ENCODE measurements at places on chromosomes 2 and 18.
A peak's percentile ranks its signal among the peaks of the same experiment; 100 is the strongest.

- DNase-seq, result no peak
Observed at GRCh38 chr18:50750546-50750945, 69.3 kb downstream of the MRO start.

- DNase-seq, result no peak
Observed at GRCh38 chr2:9416962-9417316, 6.4 kb downstream of the ITGB1BP1 start.

GRCh38 chr18:3093624-3094337 is 80.8 kb upstream of the LPIN2 start:
- DNase-seq, result no peak

DNA sequence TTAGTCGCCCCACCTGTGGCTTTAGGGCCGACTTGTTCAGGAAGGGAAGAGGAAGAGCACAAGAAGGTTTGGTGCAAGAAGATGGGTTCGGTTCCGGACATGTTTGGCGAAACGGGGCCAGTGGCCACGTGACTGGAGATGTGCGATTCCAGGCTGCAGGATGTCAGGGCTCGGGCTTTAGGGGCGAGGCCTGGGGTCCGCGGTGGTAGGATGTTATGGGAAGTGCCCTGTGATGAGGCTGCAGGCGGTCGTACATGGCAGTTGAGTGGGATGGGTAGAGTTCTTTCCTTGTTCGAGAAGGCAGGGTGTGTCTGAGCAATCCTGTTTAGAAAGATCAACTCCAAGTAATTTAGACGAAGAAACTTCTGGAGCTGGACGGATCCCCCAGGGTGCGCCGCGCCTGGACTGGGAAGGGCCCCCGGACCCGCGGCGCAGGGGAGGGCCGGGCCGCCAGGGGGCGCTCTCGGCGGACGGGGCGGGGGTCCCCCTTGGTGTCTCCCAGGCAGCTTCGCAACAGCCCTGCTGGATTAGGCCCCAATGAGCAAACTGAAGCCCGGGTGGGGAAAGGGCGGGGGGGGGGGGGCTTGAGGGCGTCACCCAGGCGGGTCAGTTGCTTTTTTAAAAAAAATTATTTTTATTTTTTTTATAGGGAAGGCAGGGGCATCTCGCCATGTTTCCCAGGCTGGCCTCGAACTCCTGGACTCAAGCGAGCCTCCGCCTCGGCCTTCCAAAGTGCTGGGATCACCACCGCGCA is 17.2 kb upstream of the SDC1 start:
- DNase-seq, result no peak

DNA sequence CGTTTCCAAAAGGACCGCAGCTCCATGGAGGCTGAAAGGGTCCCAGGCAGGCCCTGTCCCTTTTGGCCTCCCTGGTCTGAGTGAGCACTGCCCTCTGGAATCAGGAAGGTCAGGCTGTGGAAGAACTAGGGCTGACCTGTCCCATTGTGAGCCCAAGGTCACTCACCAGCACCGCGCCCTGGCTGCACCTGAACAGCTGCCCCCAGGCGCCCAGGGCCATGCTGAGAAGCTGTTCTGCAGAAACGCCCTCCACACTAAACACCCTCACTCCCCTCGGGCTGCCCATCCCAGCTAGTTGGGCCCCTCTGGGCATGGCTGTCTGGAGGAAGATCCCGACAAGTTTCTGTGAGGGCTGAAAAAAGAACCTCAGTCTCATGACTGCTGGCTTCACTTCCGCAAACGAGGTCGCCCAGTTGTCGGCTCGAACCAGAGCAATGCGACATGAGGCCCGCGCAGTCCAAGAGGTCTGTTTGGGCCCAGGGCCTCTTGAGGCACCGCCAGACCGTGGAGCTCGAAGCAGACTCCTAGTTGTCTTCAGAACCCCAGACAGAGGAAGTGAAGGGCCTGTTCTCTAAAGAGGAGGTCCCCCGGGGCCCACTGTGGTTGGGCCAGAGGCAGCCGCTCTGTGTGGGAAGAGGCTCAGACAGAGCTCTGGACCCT is 64.4 kb downstream of the INPP5D start:
- peak; percentile 23 for DNase-seq

DNA sequence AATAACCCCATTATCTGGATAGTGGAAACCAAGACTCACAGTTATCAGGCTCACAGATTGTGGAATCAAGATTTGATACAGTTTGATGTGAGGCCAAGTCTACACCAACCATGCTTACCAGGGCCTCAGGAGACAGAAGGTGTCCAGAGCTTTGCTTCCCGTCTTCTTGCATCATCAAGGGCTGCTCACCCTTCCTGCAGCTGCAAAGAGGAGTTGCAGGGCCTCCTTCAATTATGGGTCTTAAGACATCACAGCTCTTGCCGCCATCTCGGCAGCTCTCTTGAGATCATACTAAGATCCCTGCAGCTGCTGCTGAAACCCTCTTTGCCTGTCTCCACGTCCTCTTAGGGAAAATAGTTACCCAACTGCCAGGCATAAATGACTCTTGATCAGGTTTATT is 176.0 kb downstream of the MGAT5 start:
- DNase-seq, result peak; percentile 41

DNA sequence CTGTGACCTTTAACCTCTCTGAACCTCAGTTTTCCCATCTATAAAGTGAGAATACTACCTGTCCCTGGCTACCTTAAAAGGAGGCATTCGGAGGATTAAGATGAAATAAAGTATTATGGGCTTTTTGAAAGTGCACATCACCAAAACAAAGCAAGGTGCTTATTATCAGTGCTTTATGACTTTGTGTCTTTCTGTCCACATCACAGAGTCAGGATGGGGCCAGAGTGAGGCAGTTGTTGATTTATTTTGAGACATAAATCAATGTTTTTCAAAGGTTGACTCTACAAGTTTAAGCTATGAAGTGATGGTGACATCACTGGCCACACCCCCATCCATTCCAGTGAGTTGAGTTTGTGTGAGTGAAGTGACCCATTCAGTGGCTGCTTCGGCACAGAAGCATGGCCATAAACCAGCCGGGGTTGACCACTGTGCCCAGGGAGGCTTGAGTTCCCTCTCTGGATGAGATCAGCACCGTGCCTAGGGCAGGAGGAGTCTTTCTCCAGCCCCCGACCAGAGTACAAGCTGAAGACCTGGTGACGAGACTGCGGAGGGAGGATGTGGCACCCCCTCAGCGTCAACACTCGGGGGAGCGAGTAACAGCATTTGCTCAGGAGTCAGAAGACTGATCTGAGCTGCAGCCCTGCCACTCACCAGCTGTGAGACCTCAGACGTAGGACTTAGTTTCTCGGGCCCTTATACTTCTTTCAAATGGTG is 89.0 kb upstream of the PPP1CB start:
- DNase-seq, result no peak

- no peak for DNase-seq
Observed at GRCh38 chr18:70271742-70272141, 17.1 kb upstream of the SOCS6 start.

GRCh38 chr2:173696274-173696673 is 268.9 kb downstream of the SP3 start:
- DNase-seq, result no peak

- no peak for DNase-seq
Observed at GRCh38 chr2:71791501-71792135, 338.3 kb downstream of the DYSF start.

- DNase-seq, result no peak
Observed at GRCh38 chr2:127517465-127517864, 8.8 kb downstream of the IWS1 start.

DNA sequence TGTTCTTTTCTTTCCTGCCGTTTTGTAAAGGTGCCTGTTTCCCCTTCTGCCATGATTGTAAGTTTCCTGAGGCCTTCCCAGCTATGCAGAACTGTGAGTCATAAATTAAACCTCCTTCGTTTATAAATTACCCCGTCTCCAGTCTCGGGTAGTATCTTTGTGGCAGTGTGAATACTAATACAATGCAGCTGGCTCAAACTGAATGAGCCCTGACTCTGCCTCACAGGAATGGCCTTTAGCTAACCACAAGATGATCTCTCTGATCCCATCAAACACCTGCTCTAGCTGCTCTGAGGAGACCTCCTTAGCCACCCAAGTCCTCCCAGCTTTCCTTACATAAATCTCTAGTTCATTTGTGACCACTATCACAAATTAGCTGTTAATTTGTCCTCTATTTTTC is 41.5 kb upstream of the CAB39 start:
- DNase-seq, result no peak

DNA sequence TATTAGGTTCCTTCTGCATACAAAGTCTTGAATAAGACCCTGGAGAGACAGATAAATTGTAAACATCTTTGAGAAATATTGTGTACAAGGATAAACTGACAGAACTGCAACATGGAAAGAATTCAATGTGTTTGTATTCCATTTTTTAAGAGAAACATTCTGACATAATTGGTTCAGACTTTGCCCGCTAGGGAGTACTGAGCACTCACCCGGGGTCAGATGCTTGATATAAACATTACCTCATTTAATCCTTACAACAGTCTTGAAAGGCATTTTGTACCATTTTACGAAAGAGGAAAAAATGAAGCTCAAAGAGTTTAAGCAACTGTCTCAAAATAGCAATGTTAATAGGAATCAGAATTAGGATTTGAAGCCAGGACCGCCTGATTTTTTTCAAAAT is 416.7 kb upstream of the CRIM1 start:
- no peak for DNase-seq

DNA sequence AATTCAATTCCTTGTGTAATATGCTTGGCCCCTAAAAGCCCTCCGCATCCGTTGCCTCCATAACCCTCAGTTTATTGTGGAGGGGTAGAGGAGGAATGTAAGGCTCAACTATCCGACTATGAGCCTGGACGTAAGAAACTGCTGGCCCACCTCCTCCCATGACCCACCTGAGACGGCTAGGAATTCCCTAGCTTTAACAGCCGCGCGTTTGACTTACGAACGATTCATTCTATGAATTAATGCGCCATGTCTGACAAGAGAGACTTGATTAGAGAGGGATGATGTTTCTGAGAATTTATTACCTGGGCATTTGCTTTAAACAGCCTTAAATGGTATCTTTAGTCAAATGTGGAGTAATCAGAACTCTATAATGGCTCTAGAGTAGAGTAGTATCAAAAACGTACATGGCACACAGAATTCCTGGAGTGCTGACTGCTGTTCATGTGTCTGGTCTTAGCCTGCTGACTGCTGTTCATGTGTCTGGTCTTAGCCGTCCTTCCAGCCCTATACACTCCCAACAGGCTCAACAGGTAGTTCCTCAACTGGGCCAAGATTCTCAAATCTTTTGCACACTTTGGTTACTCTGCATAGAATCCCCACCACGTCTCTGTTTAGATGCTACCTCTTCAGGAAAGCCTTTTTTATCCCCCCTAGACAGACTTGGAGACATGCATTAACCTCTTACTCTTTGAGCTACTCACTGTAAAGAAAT is 899 bp upstream of the GFPT1 start:
- no peak for DNase-seq

GRCh38 chr2:85921659-85922058 is 32.9 kb upstream of the ST3GAL5 start:
- DNase-seq, result no peak

- no peak for DNase-seq
Observed at GRCh38 chr18:28972333-28972907, 795.5 kb upstream of the CDH2 start.

DNA sequence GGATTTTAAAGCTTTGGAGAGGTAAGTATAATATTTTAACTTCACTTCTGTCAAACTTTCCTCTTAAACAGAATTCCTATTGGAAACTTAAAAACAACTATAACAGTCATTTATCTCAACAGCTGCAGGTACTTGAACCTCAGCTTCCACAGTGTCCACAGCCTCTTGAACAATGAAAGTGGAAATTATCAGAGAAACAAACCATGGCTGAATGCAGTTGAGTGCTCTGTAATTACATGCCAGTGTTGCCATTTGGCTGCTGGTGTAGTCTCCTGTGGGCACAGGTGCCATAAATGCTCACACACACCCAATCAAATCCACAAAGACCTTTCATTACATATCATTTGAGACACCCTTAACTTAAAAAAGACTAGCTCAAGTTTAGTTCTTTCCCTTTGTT is 125.1 kb downstream of the CPS1 start:
- DNase-seq, result no peak

- DNase-seq, result no peak
Observed at GRCh38 chr18:54020966-54021365, 203.5 kb downstream of the MBD2 start.

DNA sequence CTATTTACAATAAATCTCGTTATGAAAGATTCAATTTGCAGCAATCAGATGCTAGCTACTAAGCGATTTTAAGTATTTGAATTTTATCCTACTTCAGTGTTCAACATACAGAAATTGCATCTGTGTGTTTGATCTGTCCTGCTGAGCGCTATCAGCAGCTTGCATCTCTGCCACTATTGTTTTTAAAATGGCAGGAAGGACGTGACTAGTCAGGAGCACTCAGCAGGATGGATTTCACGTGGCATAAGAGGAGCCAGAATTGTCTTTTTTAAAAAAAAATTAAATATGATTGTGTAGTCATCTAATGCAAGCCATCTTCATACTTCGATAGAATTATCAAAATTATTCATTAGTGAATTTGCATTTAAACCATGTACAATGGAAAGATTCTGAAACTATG is 2.8 kb upstream of the KLHL14 start:
- no peak for DNase-seq

- peak; percentile 60 for DNase-seq
Observed at GRCh38 chr2:143261986-143262385, 132.8 kb downstream of the ARHGAP15 start.

- no peak for DNase-seq
Observed at GRCh38 chr2:190858817-190859216, 21.8 kb upstream of the GLS start.

- DNase-seq, result no peak
Observed at GRCh38 chr2:225184948-225185347, 142.7 kb upstream of the DOCK10 start.

GRCh38 chr2:234995332-234996068 is 43.7 kb downstream of the SH3BP4 start:
- DNase-seq, result no peak

- peak; percentile 54 for DNase-seq
Observed at GRCh38 chr2:223041527-223042109, 10.4 kb upstream of the KCNE4 start.

DNA sequence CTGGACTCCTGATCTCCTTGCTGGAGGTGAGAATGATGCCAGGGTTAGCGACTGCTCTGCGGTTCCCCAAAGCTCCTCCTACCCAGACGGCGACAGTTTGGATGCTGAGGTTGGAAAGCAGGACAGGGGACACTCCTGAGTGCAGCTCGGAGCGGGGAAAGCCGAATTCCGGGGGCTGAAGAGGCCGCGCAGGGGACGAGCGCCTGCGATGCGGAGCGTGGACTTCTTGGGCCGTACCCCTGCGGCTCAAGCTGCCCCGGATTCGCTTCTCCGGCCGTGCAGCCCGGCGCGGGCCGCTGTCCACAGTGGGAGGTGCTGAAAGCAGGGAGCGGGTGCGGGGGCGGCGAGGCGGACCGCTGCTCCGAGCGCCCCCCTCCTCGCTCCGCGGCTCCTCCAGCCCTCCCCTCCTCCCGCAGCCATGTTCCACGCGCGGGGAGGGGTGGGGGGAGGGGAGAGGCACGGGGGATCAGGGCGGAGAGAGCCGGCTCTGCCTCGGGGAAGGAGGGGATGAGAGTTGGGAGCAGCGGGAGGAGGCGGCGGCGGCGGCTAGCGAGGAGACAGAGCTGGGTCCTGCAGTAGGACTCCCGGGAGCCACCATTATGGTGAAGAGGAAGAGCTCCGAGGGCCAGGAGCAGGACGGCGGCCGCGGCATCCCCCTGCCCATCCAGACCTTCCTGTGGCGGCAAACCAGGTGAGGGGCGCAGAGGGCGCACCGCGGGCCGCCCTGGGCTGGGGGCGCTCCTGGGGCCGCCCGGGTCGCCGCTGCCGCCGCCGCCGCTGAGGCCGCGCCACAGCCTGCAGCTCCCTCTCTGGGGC is at the start of gene UNC80:
UNC80 (plus strand) TSS at position 359 of the 816 bp plus-strand sequence; CDS start at position 600, 241 bp downstream.
- peak; percentile 17 for DNase-seq
